ENCODE measurements at places on chromosomes 13 and 19.

- no peak for DNase-seq
Observed at GRCh38 chr13:75368167-75368566, 113.8 kb downstream of the TBC1D4 start.

GRCh38 chr13:79231887-79232286 lies 174.2 kb downstream of the RBM26 start:
- no peak for DNase-seq

DNA sequence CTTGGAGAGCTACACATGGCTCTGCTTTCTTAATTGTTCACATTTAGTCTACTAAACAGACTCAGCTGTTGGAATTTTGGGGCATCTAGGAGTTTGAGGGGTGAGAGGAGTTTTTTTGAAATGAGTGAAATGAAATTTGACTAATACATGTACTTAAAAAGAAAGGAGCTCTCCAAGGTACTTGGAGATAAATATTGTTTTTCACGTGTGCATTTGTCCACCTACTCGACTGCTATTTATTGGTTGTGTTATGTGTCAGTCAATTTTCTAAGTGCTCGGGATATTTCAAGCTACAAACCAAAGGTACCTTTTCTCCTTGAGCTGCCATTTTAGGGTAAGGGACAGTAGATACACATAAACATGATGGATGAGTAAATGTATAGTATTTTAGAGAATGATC lies 697.0 kb downstream of the LIG4 start:
- DNase-seq, result no peak

GRCh38 chr19:14248578-14249011 lies 42.6 kb upstream of the ADGRL1 start:
- DNase-seq, result peak; percentile 39

GRCh38 chr19:11387162-11388034 lies 3.3 kb upstream of the EPOR start:
- no peak for DNase-seq

GRCh38 chr13:30932481-30933353 lies at the start of gene TEX26:
Gene TEX26, plus strand, starts transcription at chr13:30932656. Its CDS starts 60 bp downstream, at chr13:30932716.
- no peak for DNase-seq

- no peak for DNase-seq
Observed at GRCh38 chr13:32256243-32256642, 58.9 kb downstream of the ZAR1L start.

GRCh38 chr19:1997353-1998233 lies 17.9 kb downstream of the BTBD2 start:
- DNase-seq, result no peak

DNA sequence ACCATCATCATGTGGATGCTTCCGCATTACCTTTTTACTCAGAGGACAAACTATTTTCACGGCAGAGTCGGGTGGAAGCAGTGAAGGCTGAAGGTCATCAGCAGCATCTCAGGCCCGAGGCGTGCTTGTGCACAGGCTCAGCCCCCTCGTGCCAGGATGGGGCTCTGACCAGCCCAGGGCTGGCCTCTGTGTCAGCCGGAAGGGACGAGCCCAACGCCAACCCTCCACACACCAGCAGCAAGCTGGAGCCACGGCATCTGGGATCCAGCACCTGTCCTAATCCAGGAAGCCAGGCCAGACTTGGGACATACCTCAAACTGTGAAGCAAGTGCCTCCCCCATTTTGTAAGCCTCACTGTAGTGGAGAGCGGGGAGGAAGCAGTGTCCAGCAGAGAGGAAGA lies 11.1 kb downstream of the MICOS13 start:
- no peak for DNase-seq

DNA sequence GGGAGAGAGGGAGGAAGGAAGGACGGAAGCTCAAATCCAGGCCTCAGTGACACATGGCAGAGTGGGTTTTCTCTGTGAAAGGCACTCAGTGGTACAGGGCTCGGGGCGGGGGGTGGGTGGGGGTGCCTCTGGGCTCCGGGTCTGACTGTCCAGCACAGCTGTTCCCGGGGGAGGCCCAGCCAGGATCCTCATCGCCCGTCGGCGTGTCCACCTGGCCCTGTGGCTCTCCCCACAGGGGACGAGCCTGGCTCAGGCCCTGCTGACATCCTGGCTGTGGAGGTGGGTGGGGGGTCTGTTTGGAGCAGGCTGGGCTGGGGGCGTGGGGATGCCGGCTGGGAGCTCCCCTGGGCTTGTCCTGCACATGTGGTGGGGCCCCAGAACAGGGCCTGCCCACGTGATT lies 18.2 kb upstream of the MATK start:
- no peak for DNase-seq

DNA sequence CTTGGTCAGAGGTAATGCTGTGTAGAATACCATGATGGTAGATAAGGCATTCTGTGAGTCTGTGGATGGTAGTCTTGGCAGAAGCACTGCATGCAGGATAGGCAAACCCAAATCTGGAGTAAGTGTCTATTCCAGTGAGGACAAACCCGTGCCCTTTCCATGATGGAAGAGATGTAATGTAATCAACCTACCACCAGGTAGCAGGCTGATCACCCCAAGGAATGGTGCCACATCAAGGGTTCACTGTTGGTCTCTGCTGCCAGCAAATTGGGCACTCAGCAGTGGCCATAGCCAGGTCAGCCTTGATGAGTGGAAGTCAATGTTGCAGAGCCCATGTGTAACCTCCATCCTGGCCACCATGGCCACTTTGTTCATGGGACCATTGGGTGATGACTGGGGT lies 155.0 kb downstream of the RAP2A start:
- DNase-seq, result no peak

- DNase-seq, result no peak
Observed at GRCh38 chr13:105816994-105817393, 718.5 kb downstream of the EFNB2 start.

DNA sequence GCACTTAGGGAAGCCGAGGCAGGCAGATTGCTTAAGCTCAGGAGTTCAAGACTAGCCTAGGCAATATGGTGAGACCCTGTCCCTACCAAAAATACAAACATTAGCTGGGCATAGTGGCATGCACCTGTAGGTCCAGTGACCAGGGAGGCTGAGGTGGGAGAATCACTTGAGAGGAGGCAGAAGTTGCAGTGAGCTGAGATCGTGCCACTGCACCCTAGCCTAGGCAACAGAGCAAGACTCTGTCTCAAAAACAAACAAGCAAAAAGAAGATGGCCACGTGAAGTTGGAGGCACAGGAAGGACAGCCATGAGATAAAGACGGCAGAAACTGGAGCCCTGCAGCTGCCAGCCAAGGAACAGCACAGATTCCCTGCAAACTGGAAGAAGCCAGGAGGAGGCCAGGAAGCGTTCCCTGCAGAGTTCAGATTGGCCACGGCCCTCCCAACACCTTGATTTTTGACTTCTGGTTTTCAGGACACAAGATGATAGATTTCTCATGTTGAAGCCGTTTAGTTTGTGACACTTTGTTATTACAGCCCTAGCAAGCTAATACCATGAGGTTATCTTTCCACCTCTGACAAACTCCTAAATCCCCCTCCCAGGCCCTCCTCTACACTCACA lies 786.7 kb downstream of the UQCRFS1 start:
- DNase-seq, result no peak

- no peak for DNase-seq
Observed at GRCh38 chr13:20939662-20940061, 37.1 kb upstream of the XPO4 start.

DNA sequence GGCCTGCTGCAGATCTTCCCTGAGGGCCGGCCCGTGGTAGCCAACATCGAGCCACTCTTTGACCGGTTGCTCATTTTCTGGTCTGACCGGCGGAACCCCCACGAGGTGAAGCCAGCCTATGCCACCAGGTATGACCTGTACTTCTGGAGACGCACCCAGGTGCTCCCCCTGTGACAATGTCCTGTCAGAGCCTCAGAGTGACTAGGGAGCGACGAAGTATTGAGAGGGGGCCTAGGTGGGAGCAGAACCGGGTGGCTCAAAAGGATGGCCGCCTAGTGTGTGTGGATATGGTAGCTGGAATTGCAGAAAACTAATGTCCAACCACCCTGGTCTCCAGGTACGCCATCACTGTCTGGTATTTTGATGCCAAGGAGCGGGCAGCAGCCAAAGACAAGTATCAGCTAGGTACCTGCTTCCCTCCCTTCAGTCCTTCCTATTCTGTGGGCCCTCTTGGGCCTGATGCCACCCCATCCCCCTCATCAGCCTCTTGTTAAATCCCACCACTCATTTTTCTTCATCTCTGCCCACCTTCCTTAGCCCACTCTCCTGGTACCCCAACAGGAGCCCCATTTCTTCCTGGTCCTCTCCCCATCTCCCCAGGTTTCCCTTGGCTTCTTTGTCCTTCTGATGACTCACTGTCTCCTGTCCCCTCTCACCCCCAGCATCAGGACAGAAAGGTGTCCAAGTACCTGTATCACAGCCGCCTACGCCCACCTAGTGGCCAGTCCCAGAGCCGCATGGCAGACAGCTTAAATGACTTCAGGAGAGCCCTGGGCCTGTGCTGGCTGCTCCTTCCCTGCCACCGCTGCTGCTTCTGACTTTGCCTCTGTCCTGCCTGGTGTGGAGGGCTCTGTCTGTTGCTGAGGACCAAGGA lies 8.4 kb downstream of the EGLN2 start:
- DNase-seq, result no peak

DNA sequence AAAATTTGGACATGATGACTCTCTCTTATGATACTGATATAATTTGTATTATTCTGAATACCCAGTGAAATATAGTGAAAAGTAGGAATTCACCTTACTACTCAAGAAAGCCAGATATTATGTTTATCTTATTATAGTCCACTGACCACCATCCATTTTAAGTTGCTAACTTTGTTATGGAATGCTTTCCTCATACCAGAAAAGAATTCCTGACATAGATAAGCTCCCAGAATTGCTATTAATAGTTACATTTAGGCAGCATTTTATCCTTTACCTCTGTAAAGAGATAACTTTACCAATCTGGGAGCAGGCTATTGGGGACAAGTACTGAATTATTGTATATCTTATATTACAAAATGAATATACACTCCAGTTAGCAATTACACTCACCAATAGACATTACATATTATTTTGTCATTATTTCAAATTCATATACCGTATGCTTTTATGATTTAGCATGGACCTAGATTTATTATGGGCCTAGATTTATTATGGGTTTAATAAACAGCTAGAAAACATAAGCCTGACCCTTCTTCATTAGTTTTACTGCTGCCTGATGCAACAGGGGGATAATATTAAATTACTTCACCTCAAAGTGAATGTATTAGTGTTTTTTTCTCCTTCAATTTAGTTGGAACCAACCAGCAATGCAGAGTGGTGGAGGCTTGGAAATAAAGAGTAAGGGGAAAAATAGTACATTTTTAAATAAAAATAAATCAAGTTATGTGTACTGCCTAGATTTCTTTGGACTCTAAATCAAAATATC lies 1886.1 kb downstream of the PCDH9 start:
- DNase-seq, result no peak

GRCh38 chr19:39554701-39555311 lies 14.8 kb upstream of the EID2 start:
- DNase-seq, result no peak

DNA sequence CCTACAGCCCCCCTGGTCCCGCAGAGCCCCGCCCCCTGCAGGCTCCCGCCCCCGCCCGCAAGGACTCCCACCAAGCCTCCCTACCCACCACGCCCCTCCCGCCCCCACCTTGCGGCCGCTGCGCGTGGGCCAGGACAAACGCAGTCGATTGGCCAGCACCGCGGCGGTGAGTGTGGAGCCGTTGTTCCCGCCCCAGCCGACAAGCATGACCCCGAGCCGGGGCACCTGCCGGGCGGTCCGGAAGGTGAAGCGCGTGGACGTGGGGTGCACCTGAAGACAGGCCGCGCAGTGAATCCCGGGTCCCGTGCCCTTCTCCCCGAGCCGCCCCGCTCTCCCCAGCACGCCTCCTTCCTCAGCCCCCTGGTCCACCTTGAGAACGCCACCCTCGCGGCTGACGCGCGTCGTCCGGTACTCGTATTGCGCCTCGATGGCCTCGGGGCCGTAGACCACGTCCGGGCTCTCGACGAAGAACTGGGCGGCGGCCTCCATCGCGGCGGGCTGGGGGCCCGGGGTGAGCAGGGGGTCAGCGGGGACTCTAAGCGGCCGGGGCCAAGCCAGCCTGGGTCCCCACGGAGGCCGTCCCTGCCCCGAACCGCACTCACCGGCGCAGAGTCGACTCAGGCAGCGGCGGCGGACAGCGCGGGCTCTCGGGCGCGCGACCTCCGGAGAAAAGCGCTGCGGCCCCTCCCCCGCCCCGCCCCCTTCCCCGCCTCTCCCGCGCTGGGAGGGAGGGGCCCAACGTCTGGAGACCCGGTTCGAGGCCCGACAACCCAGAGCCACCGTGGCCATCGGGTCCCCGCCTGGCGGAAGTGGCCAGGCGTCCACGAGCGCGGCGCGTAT lies at the start of gene ISYNA1:
Gene ISYNA1, minus strand, starts transcription at position 643 of the 840 bp plus-strand sequence. Its CDS starts 154 bp downstream, at position 489.
- peak; percentile 66 for DNase-seq

DNA sequence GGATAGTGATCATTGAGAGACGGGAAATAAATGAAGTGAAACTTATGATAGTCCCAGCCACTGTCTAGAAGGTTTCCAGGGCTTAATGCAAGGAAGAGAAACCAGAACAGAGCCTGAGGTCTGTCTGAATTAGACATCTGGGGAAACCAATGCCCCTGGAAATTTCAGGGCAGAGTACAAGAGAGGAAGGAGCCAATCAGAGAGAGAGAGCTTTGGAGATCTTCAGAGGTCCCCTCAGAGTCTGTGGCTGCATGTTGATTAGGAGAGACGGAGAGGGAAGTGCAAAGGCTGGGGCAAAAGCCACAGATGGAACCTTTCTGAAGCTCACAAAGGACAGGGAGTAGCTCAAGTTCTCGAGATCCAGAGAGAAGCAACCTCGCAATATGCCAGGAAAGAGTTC lies 378.0 kb downstream of the DNAJC15 start:
- no peak for DNase-seq

- no peak for DNase-seq
Observed at GRCh38 chr19:11090997-11091702, 1.9 kb downstream of the LDLR start.

DNA sequence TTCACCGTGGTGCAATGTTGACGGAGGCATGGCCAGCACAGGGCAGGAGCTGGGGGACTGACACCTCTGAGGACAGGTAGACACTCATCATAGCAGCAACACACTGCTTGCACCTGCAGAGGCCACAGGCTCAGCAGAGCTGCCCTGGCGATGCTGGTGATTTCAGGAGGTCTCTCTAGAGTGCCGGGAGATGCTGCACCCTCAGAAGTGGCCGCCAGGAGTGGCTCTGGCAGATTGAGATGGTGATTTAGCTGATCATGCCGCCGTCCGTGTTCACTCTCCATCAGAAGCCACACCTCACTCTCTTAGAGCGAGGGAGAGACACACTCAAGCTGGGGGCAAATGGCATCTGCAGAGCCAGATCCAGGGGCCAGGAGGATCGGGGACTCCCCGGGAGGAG lies 244.6 kb upstream of the SGCG start:
- no peak for DNase-seq

GRCh38 chr13:77521595-77522367 lies 13.7 kb upstream of the SCEL start:
- peak; percentile 9 for DNase-seq

GRCh38 chr19:27775395-27775794 lies 1437.6 kb downstream of the UQCRFS1 start:
- no peak for DNase-seq

GRCh38 chr19:13965377-13965896 lies 13.1 kb downstream of the DCAF15 start:
- no peak for DNase-seq

Data from pancreas (tissue), 10 donors.